Colonic mucosa (tissue), 4 donors: ENCODE measurements at places on chromosomes 6 and 20. TPM values are rescaled to one million over a fixed set of nuclear protein-coding genes. Genes with fewer than 3 reads are reported as not detected.

- peak overlapping the region; percentile 66 for H3K27ac ChIP-seq
- DNase-seq, result no peak
- H3K4me3 ChIP-seq, result no peak overlapping the region
- no peaks in the 10 kb centered on the region for H3K36me3 ChIP-seq
Observed at GRCh38 chr6:158655569-158656450, 6.0 kb downstream of the SYTL3 start.

DNA sequence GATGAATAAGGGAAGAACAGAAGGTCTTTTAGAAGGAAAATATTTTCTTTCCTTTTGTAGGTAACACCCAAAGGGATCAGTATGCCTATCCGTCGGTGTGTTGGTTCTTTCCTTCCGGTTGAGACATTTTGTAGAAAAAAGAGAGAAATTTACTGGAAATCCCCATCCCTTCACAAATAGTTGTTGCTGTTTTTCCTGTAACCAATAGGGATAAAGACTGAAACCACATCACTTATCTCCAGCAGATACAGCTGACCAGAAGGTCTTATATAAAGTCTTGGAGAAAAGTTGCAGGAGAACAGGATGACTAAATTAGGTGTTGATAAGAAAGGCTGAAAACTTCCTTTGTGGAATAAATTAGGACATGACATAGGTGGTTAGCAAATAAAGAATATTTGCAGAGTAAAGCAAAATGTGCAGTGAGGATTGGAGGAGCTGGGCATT, 14.8 kb upstream of the HLA-DRB1 start:
- no peak overlapping the region for H3K4me3 ChIP-seq
- H3K36me3 ChIP-seq, result no peaks in the 10 kb centered on the region
- no peaks in the 10 kb centered on the region for H3K4me1 ChIP-seq
- H3K27ac ChIP-seq, result no peak overlapping the region
- no peak for DNase-seq

- H3K4me1 ChIP-seq, result no peaks in the 10 kb centered on the region
- H3K27me3 ChIP-seq, result peaks cover 40% of the 10 kb centered on the region
- no peaks in the 10 kb centered on the region for H3K36me3 ChIP-seq
Observed at GRCh38 chr20:61253640-61254511, 1.8 kb downstream of the CDH4 start.

- peak; percentile 83 for DNase-seq
- H3K4me3 ChIP-seq, result no peak overlapping the region
- H3K27ac ChIP-seq, result peak overlapping the region; percentile 27
- H3K4me1 ChIP-seq, result peaks cover 12% of the 10 kb centered on the region
- no peaks in the 10 kb centered on the region for H3K36me3 ChIP-seq
- H3K27me3 ChIP-seq, result no peaks in the 10 kb centered on the region
Observed at GRCh38 chr6:39217177-39217864, 12.0 kb downstream of the KCNK5 start.

DNA sequence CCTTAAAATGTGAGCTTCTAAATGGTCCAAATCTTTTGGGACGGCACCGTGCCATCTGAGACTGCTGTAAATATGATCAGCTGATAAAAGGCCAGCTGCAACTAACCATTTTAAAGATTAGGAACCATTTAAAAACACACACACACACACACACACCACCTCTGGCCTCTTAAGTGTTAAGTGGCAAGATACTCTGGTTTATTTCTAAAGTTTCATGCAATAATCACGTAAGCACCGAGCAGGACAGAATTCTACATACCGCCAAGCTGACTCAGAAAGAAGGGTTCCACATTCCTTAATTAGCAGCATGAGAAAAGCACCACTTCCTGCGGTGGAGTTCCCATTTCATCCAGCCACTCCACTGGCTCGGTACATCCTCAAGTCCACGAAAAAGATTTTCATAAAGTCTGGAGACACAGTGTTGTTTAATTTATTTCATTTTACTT, 17.8 kb upstream of the ZNF217 start:
- no peak overlapping the region for H3K27ac ChIP-seq
- no peak overlapping the region for H3K4me3 ChIP-seq
- no peaks in the 10 kb centered on the region for H3K4me1 ChIP-seq

DNA sequence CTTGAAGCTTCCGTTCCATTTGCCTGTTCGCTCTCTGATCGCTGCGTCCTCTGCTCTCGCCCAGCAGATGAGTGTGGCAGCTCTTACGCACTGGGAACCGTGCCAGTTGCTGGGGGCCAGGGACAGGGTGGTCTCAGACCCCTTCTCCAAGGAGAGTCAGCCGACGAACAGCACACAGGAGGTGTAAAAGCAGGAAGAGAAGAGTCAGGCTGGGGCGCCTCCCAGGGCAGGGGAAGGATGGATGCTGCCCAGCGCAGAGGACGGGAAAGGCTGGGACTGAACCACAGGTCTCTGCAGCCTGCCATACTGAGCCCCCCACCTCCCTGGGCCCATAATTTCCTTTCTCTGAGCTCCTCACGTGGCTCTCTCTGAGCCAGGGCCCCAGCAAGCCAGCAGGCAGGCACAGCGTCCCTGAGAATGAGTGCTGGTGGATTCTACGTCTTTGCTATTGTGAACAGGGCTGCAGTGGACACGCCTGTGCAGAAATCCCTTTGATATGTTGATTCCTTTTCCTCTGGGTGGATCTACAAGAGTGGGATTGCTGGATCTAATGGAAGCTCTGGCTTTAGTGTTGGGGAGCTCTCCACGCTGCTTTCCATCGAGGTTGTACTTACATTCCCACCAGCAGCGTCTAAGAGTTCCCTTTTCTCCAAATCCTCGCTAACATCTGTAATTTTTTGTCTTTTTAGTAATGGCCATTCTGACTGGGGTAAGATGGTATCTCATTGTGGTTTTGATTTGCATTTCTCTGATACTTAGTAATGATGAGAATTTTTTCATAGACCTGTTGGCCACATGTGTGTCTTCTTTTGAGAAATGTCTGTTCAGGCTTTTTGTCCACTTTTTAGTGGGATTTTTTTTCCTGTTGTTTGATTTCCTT, 104.1 kb downstream of the PSMB1 start:
- no peaks in the 10 kb centered on the region for H3K4me1 ChIP-seq
- DNase-seq, result no peak
- no peak overlapping the region for H3K27ac ChIP-seq
- H3K27me3 ChIP-seq, result no peaks in the 10 kb centered on the region
- no peak overlapping the region for H3K4me3 ChIP-seq

DNA sequence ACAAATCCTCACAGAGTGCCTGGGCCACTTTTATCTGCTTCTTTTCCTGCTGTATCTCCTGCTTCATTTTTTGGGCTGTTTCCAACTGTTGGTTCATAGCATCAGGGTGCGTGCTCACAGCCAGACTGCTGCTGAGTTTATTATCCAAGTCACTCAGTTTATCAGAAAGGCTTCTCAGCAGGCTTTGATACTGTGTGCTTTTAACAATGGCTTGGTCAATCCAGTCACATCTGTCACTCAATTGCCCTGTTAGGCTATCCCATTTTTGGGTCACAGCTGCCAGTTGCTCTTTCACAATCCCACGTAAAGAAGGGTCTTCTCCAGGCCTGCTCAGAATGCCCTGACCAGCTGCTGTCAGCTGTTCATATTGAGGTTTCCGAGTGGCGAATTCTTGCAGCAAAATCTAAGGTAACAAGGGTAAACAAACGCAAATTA, 87.2 kb downstream of the DST start:
- H3K4me1 ChIP-seq, result no peaks in the 10 kb centered on the region
- H3K27ac ChIP-seq, result no peak overlapping the region
- no peak overlapping the region for H3K4me3 ChIP-seq
- DNase-seq, result no peak
- no peaks in the 10 kb centered on the region for H3K36me3 ChIP-seq

- no peaks in the 10 kb centered on the region for H3K36me3 ChIP-seq
- no peak for DNase-seq
- H3K27ac ChIP-seq, result no peak overlapping the region
- H3K4me3 ChIP-seq, result no peak overlapping the region
- no peaks in the 10 kb centered on the region for H3K27me3 ChIP-seq
- no peaks in the 10 kb centered on the region for H3K4me1 ChIP-seq
Observed at GRCh38 chr6:168050225-168050880, 28.7 kb downstream of the FRMD1 start.

DNA sequence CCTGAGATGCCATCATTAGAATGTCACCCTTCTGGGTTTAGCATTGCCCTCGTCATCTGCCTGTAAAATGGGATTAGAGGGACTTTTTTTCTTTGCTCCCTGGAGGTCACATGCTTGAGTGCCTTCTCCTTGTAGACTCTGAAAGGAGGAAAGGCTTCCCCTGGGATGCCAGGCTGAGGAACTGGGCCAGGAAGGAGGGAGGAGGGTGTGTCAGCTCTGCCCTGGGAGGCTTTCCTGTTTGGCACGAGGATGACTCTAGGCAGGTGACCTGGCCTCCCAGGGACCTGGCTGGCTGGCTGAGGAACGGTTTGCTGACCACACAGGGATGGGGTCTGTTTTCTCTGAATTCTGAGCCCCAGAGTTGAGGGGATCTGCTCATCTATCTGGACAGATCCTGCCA, 137.9 kb upstream of the RNF24 start:
- no peaks in the 10 kb centered on the region for H3K4me1 ChIP-seq
- no peak overlapping the region for H3K4me3 ChIP-seq
- no peaks in the 10 kb centered on the region for H3K27me3 ChIP-seq

DNA sequence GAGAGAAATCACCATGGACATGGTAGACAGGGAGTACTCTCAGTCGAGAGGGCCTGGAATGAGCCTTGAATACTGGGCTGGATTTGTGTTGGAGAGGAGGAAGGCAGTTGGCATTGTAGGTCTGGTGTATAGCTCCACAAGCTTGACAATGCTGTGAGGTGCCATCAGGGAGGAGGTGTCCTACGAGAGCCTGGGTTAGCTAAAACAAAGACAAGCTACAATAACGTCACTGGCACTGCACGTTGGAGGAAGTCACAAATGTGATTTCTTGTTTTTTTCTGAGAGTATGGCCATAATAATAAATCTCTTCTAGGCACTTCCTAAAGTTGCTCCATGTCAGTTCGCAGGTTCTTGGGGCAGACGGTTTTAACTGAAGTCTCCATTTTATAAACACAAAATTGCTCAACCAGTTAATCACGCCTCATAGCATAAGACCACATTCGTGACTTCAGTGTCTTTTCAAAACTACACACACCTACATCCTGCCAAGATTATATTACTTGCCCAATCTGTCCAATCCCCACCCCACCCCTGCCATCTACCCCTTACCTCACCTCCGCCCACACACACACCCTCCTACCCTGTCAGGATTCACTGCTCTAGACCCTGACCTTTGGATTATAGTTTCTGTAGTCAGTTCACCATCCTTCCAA, 4.4 kb upstream of the HLA-DMB start:
- peaks cover 3% of the 10 kb centered on the region for H3K4me1 ChIP-seq
- DNase-seq, result peak; percentile 83
- no peaks in the 10 kb centered on the region for H3K27me3 ChIP-seq
- no peaks in the 10 kb centered on the region for H3K36me3 ChIP-seq

- DNase-seq, result no peak
- no peak overlapping the region for H3K27ac ChIP-seq
- no peak overlapping the region for H3K4me3 ChIP-seq
- H3K36me3 ChIP-seq, result no peaks in the 10 kb centered on the region
Observed at GRCh38 chr6:13212538-13212937, 115.8 kb downstream of the TBC1D7 start.

DNA sequence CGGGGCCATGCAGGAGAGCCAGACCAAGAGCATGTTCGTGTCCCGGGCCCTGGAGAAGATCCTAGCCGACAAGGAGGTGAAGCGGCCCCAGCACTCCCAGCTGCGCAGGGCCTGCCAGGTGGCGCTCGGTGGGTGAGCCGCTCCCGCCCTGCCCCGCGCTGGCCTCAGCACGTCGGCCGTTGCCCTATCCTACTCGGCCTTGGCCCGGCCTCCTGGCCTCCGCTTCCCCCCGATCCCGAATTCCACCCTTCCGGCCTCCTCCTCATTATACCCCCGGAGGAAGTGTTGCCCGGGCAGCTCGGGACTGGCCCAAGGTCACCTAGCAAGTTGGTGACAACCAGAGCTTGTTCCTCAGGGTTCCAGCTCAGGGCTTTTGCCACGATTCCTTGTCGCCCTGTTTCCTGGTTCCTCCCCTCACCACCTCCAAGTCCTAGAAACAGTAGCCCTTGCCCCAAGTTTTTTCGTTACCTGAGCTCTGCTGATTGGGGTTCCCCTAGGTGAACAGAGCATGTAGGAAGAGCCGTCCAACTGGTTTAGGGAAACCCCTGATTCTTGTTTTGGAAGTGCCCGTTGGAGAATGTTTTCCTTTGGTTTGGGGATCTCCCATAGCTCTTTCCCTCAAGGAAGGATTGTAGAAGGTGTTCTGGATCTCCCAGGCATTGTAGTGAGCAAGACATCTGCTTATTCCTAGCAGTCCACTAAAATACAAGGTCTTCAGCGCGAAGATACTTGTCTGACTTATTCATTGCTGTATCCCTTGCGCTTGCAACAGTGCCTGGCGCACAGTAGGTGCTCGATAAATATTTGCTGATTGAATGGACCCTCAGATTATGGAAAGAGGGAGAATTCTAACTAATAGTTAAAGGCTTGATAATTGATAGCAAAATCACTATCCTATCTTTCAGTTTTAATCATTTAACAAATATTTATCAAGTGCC, 641 bp downstream of the ARFGEF2 start:
- DNase-seq, result peak; percentile 66
- no peaks in the 10 kb centered on the region for H3K27me3 ChIP-seq
- peak overlapping the region; percentile 83 for H3K4me3 ChIP-seq
- H3K4me1 ChIP-seq, result peaks cover 6% of the 10 kb centered on the region
- peak overlapping the region; percentile 98 for H3K27ac ChIP-seq

FOXC1 gene
- 1.5 TPM for total RNA-seq

SAMD3 gene
- 5.1 TPM for total RNA-seq
